ENCODE measurements at places on chromosomes 5 and 9. TPM values are rescaled to one million over a fixed set of nuclear protein-coding genes. Genes with fewer than 3 reads are reported as not detected.

Gene IER5L
- 0.17 TPM for polyA plus RNA-seq

Gene PCDHGB4
- polyA plus RNA-seq: 2.1 TPM

Gene RASEF
- 0.04 TPM for polyA plus RNA-seq

Gene GHR
- 4.2 TPM for polyA plus RNA-seq

Gene ANXA2R
- 0.28 TPM for polyA plus RNA-seq

Gene ESM1
- not detected for polyA plus RNA-seq

Gene PKD2L2
- not detected for polyA plus RNA-seq

Gene FGFR4
- polyA plus RNA-seq: not detected

Gene MPDZ
- polyA plus RNA-seq: 21.8 TPM

Gene GCNT4
- 0.45 TPM for polyA plus RNA-seq

Gene DMGDH
- 0.10 TPM for polyA plus RNA-seq

Gene ERCC6L2
- polyA plus RNA-seq: 41.4 TPM

Gene SLC46A2
- polyA plus RNA-seq: not detected

Gene FAM81B
- 22.3 TPM for polyA plus RNA-seq

Gene CDC20B
- not detected for polyA plus RNA-seq

Gene FCN1
- not detected for polyA plus RNA-seq

Gene PIP5K1B
- 47.0 TPM for polyA plus RNA-seq

Gene HTR1A
- polyA plus RNA-seq: not detected

Gene CD180
- not detected for polyA plus RNA-seq

Gene CDKN2A
- polyA plus RNA-seq: 28.8 TPM

Gene PCDHGA9
- 1.9 TPM for polyA plus RNA-seq

Gene OGN
- polyA plus RNA-seq: 13.1 TPM

Gene IFNA21
- not detected for polyA plus RNA-seq

Gene PAPPA
- polyA plus RNA-seq: 0.29 TPM

Gene WDR5
- polyA plus RNA-seq: 1.7 TPM

Gene FBLL1
- 7.6 TPM for polyA plus RNA-seq

Gene SLC25A48
- polyA plus RNA-seq: not detected

Gene ARL14EPL
- polyA plus RNA-seq: not detected

Gene SLCO4C1
- 0.90 TPM for polyA plus RNA-seq

Gene SLC34A3
- not detected for polyA plus RNA-seq

Gene TMEM252
- polyA plus RNA-seq: not detected

Gene ZFP2
- 4.6 TPM for polyA plus RNA-seq

Gene PCDHB12
- 2.6 TPM for polyA plus RNA-seq

Gene CARD6
- not detected for polyA plus RNA-seq

Gene GRIA1
- polyA plus RNA-seq: 86.1 TPM

Gene GMCL2
- polyA plus RNA-seq: not detected

Gene IL4
- not detected for polyA plus RNA-seq

Gene SLC6A19
- polyA plus RNA-seq: not detected

Gene GPRIN1
- 2.2 TPM for polyA plus RNA-seq

Gene CTXN3
- not detected for polyA plus RNA-seq

Gene ADAMTS12
- polyA plus RNA-seq: not detected

Gene DND1
- polyA plus RNA-seq: not detected

All from Purkinje cell (primary cell).